H4 (cell line): ENCODE measurements at places on chromosomes 2 and 18.

GRCh38 chr18:154151-154550 is 4.2 kb upstream of the USP14 start:
- DNase-seq: no peak

DNA sequence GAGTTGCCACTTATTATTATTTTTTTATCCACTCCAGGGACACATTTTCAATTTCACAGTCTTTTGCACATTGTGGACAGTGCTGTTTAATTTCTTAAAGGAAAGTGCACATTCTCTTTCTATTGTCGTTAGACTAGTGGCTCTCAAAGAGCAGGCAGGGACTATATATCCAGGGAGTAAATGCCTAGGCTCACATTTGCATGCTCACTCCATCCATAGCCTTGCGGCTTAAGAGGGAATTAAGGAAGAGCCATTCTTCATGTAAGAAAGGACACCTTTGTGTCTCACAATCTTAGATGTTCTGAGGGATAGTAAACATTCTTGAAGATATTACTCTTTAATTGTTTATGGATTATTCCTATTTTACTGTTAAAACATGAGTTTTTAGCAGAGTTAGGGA is 70.8 kb downstream of the FIGN start:
- no peak for DNase-seq

DNA sequence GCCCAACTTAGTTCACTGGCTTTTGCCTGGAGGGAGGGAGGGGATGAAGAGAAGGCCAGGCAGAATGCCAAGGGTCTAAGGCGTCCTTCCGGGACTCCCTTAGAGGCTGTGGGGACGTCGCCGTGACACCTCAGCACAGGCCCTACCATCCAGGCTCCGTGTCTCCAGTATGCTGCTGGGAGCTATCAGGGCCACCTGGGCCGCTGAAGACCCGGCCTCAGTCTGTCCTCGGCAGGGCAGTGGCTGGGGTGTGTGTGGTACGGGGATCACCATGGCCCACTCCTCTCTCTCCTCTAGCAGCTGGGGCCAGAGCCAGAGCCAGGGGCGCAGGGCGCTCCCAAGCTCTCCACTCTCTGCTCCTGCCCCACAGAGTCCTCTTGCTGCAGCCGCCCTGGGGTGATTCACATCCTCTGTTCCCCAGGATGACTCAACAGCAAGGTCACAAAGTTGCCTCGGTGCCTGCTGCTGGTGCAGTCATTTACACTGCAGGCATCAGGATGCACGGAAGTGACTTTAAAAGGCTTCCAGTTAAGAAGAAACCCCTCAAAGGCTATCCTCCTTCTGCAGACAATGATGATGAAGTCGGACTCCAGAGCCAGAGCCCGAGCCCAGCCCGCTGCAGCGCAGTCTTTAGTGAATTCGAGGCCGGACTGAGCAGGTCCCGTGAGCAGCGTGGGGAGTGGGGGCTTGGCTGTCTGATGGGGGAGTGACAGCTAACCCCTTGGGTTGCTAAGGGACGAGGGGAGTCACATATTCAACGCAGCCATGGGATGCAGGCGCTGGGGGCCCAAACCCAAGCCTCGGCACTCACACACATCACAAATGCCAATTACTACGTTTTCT is 31.9 kb downstream of the SNORC start:
- peak; percentile 89 for DNase-seq

GRCh38 chr2:21657445-21657844 is 533.7 kb downstream of the TDRD15 start:
- DNase-seq: no peak

- DNase-seq: no peak
Observed at GRCh38 chr2:197994751-197995150, 190.4 kb downstream of the PLCL1 start.
